IMR-90 (cell line): ENCODE measurements at places on chromosomes 16 and 17. TPM values are rescaled to one million over a fixed set of nuclear protein-coding genes. Genes with fewer than 3 reads are reported as not detected.

DNA sequence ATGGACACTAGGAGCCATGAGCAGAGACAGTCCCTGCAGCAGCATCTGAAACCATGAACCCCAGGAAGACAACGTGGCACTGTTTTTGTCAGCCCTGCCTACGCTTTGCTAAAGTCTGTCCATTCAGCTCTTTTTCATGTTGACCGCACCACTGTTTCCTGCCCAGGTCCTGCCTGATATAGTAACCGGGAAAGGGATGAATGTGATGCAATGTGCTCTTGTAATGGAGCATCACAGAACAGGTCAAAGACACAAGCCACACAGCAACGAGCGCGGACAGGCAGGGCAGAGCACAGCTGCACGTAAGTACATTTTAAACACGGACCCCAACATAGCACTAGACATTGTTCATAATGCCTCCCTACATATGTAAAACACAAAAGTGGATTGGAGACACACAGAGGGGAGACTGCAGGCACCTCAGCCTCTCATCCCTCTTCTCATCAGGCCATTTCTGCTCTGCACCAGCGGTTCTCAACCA, 16.9 kb upstream of the TNFRSF13B start:
- no peak overlapping the region for H3K27ac ChIP-seq
- H3K27me3 ChIP-seq: no peaks in the 10 kb centered on the region
- no peak for DNase-seq
- peaks cover 10% of the 10 kb centered on the region for H3K4me1 ChIP-seq

- H3K27ac ChIP-seq: peak overlapping the region; percentile 71
- H3K4me1 ChIP-seq: peaks cover 12% of the 10 kb centered on the region
- DNase-seq: peak; percentile 100
Observed at GRCh38 chr16:84795329-84796053, 24.3 kb upstream of the CRISPLD2 start.

DNA sequence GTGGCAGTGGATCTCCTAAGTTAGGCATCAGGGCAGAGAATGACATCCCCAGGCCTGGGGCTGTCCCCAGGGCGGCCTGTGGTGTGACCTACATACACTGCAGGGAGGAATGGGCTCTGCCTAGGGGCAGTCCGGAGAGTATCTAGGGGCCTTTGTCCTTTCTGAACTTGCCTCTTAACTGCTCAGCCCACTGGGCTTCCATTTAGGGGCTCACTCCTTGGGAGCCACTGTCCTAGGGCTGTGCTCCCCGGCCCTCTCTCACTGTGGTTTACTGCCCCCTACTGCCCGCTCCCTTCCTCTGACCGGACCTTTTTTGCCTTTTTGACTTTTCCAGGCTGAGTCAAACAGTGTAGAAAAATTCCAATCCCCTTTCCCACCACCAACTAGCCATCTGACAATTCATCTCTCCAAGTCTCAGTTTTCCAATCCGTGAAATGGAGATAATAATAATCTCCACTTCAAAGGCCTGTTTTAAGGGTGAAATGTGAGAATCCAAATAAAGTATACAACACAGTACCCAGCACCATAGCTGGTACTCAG, 66.8 kb downstream of the DNAH3 start:
- H3K36me3 ChIP-seq: no peaks in the 10 kb centered on the region
- peak; percentile 54 for DNase-seq

DNA sequence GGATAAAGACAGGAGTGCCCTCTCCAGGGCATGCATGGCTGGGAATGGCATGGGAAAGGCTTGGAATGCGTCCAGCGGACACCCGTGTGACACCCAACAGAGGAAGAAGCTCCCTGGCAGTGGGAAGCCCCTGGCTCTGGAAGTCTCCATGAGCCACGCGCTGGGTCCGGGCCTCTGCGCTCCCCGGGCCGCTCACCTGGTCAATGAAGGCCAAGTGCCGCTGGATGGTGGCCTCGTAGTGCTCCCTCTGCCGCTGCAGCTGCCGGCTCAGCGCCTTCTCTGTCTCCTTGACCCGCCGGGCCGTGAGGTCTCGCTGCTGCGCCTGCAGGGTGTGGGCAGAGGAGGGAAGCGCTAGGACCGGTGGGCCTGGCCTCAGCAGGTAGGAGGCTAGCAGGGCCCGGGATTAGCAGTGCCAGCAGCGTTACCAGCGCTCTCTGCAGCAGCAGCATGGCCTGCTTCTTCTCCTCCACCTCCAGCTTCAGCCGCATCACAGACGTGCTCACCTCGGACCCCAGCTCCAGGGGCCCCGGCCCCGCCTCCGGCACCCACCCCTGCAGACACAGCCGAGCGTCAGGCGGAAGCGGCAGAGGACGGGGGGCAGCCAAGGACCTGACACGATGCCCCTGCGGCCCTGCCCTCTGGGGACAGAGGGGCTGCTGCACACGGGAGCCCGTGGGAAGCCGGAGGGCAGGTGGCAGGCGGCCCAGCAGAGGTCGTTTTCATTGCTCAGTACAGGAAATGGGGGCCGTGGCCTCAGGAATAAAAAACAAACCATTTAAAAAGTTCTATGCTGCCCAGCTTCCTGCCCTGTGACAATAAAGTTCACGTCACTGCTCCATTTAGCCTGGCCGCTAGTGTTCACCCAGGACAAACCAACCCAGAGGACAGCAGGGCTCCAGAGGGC, 26.0 kb downstream of the CEP131 start:
- DNase-seq: no peak
- H3K4me1 ChIP-seq: no peaks in the 10 kb centered on the region
- H3K36me3 ChIP-seq: peaks cover 6% of the 10 kb centered on the region
- H3K4me3 ChIP-seq: no peak overlapping the region
- H3K27me3 ChIP-seq: no peaks in the 10 kb centered on the region
- H3K27ac ChIP-seq: no peak overlapping the region

DNA sequence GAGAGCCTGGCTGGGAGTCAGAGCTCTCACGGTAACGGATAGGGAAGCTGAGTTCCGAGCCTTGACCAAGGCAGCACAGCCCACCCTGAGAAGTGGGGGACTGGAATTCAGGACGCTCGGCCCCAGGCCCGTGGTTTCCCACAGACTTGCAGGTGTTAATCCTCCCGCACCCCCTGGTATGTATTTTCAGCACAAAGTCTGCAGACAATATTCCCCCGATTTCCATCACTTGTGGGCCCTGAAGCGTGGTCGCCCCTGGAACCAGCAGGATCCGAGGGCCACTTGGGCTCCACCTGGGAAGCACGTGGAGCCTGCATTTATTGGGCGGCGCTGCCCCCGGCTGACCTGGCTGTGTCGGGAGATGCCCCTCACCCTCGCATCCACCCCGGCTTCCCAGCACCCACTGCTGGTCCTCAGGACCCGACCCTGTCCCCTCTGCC, 60.2 kb downstream of the WSB1 start:
- no peak for DNase-seq
- H3K27me3 ChIP-seq: no peaks in the 10 kb centered on the region
- H3K36me3 ChIP-seq: no peaks in the 10 kb centered on the region

Gene RAP1GAP2
- total RNA-seq: 4.7 and 5.7 TPM in 2 replicates

Gene EVPL
- total RNA-seq: not detected in 2 replicates

- H3K27ac ChIP-seq: no peak overlapping the region
- no peak overlapping the region for H3K4me3 ChIP-seq
- no peaks in the 10 kb centered on the region for H3K36me3 ChIP-seq
- peak; percentile 5 for DNase-seq
- H3K4me1 ChIP-seq: no peaks in the 10 kb centered on the region
- no peaks in the 10 kb centered on the region; the same call in 1 of the 2 replicates for H3K27me3 ChIP-seq
Observed at GRCh38 chr16:58299757-58300349, 5.0 kb upstream of the PRSS54 start.

GRCh38 chr17:35936063-35936462, 5.5 kb upstream of the RDM1 start:
- no peak overlapping the region for H3K4me3 ChIP-seq
- no peaks in the 10 kb centered on the region for H3K36me3 ChIP-seq
- no peak for DNase-seq
- H3K4me1 ChIP-seq: no peaks in the 10 kb centered on the region
- peaks cover 1% of the 10 kb centered on the region; the same call in 1 of the 2 replicates for H3K27me3 ChIP-seq
- no peak overlapping the region for H3K27ac ChIP-seq

Gene PRAC1
- total RNA-seq: not detected in 2 replicates

Gene AOC3
- total RNA-seq: under 0.01 TPM in 1 of 2 replicates, not detected in the other

Gene KCNAB3
- 0.36 and 0.56 TPM in 2 replicates for total RNA-seq

Gene SCN4A
- not detected in 2 replicates for total RNA-seq

DNA sequence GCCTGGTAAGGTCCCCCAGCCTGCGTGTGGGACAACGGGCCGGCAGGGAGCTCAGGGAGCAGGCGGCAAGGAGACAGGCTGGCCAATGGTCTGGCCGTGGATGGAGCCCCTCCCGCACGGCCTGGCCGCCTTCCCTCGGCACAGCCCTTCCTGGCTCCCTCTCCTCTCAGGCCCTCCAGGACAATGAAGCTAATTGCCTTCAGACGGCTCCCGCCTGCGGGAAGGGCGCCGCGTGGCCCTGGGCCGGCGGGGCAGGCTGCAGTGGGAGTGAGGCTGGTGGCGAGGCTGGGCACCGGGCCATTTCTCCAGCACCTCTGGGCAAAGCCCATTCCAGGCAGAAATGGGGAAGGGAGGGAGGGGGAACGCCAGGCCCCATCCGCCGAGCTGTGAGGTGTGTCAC, 50.9 kb downstream of the ENGASE start:
- DNase-seq: no peak
- H3K36me3 ChIP-seq: no peaks in the 10 kb centered on the region
- no peak overlapping the region for H3K4me3 ChIP-seq
- no peak overlapping the region for H3K27ac ChIP-seq
- H3K4me1 ChIP-seq: no peaks in the 10 kb centered on the region

GRCh38 chr16:31355431-31356100, 590 bp downstream of the ITGAX start:
- no peak overlapping the region for H3K4me3 ChIP-seq
- H3K27me3 ChIP-seq: peaks cover 2% of the 10 kb centered on the region; the same call in 1 of the 2 replicates
- H3K36me3 ChIP-seq: no peaks in the 10 kb centered on the region
- H3K4me1 ChIP-seq: no peaks in the 10 kb centered on the region
- H3K27ac ChIP-seq: no peak overlapping the region

DNA sequence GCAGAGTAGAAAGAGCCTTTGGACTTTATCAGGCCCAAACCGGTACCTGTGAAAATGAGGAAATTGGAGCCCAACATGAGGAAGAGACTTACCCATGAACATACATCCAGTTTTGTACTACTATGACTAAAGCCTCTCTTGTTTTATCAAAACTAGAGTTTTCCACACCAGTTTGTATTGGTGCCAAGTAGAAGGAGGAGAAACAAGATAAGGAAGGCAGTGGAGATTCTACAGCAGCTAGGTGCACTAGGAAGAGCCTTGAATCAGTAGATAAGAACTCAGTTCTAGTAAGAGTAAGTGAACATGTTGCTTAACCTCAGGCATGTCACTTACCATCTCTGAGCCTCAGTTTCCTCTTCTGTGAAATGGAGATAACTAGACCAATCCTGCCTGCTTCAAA, 13.7 kb upstream of the TMEM132E start:
- H3K4me3 ChIP-seq: no peak overlapping the region
- no peak for DNase-seq
- H3K27me3 ChIP-seq: no peaks in the 10 kb centered on the region; the same call in 1 of the 2 replicates

GRCh38 chr17:69323806-69324205, 3.1 kb downstream of the ABCA5 start:
- DNase-seq: no peak
- H3K4me3 ChIP-seq: no peak overlapping the region
- no peak overlapping the region for H3K27ac ChIP-seq
- H3K36me3 ChIP-seq: no peaks in the 10 kb centered on the region
- no peaks in the 10 kb centered on the region; the same call in none of the 2 replicates for H3K27me3 ChIP-seq
